NCI-H2171 (cell line): ENCODE measurements at places on chromosomes 6 and 20.

DNA sequence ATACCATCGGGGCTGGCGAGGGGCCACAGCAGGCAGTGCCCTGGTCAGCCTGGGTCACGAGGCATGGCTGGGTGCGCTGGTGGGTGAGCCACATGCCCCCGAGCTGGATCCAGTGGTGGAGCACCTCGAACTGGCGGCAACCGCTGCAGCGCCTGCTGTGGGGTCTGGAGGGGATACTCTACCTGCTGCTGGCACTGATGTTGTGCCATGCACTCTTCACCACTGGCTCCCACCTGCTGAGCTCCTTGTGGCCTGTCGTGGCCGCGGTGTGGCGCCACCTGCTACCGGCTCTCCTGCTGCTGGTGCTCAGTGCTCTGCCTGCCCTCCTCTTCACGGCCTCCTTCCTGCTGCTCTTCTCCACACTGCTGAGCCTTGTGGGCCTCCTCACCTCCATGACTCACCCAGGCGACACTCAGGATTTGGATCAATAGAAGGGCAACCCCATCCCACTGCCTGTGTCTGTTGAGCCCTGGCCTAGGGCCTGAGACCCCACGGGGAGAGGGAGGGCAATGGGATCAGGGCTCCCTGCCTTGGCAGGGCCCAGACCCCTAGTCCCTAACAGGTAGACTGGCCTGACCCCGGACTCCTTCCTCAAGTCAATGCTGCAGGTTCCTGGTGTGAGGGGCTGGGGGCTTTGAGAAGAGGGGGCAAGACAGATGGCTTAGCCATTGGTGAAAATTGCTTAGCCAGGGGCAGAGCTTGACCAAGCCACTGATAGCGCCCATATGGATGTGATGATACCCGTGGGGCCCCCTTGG lies 598 bp downstream of the TMEM239 start:
- DNase-seq = no peak

GRCh38 chr6:169641461-169642085 lies 60.3 kb downstream of the WDR27 start:
- no peak for DNase-seq

- no peak for DNase-seq
Observed at GRCh38 chr6:27669624-27670301, 196.9 kb upstream of the ZNF184 start.

DNA sequence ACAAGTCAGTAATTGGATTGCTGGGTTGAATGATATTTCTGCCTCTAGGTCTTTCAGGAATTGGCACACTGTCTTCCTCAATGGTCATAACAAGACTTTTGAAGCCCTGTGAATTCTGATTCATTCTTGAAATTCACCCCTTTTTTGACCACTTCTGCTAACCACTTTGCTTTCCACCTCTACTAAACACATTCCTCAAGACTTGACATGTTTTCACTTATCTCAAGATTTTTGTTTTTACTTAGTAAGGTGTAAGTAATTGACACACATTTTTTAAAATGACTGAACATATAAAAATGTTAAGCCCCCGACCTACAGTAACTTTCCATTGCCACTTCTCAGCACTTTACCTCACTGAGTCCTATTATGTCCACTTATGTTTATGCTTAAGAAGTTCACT lies 239.1 kb downstream of the GRM1 start:
- DNase-seq = no peak

DNA sequence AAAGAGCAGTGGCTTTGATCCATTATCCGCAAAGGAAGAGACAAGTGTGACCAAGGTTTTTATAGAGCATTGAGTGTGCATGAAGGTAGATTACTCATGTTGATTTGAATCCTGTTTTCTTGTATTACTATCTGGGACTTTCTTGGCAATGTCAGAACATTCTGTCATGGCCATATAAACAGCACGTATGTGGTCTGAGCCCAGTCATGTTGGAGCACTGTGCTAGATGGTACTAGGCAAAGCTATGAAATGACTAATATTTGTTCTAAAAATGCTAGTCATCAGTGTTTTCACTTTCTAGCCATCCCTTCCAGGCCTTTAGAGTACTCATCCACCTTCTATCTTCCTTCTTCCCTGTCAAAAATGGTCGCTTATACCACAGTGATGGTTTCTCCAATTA lies 278.6 kb upstream of the FLRT3 start:
- DNase-seq = no peak

DNA sequence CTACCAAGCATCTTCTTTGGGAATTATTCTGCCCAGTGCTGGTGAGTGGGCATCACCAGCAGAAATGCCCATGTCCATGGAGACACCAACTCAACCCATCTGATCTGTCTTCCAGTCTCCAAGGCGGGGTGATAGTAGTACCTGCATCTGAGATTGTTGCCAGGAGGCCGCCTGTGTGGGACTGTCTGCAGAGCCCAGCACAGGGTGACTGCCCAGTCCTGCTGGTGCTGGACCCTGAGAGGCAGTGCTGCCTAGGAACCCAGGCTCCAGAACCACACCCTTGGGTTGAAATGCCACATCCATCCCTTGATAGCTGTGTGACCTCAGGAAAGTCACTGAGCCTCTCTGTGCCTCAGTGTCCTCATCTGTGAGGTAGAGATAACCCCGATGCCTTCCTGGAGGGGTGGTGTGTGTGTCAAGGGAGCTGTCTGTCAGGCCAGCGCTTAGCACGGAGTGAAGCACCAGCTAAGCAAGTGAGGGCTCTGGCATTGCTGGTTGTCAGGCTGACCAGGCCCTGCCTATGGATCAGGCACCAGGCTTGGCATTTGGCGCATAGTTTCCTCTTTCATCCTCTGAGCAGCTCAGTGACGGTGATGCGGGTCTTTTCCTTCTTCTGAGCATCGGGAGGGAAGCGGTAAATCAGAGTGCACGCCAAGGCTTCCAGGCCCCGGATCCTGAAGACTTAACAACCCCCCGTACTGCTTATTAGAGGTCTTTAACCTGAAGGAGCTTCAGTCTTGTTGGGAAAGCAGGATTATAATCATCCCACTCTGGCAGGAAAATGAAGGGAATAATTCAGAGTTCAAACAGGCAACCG lies 268.2 kb downstream of the CDH4 start:
- no peak for DNase-seq

DNA sequence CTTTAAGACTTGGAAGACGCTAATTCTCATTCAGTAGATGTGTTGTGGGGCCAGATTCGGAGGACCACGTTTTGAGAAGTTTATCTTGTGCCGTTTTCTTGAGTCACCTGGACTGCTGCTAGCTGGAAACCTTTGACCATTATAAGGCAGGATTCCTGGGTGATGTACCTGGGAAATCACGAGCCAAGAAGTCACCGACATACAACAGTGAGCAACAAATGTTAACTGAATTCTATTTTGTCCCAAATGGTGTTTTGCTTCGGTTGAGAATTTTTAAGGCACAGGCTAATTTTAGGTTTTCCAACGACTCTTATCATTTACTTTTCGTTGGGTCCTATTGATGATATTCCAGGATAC lies 93.4 kb upstream of the BTN3A2 start:
- no peak for DNase-seq

GRCh38 chr6:151276112-151276740 lies 36.5 kb downstream of the AKAP12 start:
- no peak for DNase-seq

GRCh38 chr20:9927224-9927623 lies 88.3 kb upstream of the PAK5 start:
- no peak for DNase-seq

DNA sequence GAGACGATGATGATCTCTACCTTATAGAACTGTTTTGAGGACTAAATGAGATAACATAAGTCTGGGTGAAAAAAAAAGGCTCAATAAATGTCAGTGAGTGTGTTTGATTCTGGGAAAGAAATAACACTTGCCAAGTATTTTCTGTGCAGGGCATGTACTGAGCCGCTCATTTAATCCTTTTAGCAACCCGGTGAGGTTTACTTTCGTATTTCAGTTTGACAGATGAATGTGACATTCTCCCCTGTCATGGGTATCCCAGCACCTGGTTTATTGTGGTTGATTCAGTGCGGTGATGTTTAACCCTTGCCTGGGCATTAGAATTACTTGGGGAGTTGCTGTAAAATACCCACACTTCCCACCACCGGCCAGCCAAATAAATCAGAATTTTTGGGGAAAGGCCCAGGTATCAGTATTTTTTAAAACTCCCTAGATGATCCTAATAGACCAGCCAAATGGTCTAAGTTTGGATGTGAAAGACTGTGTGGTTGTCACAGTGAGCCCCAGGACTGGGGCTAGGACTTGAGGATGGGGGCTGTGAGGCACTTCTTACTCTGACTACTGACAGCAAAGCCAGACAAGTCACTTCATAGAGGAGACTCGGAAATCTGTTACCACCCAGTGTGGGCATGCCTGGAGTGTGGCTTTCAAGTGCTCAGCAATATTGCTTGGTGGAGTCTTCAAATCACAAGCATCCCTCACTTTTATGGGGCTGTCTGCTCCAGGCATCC lies 100.2 kb upstream of the KCNG1 start:
- DNase-seq = no peak

- peak; percentile 24 for DNase-seq
Observed at GRCh38 chr6:142361779-142362750, 60.3 kb downstream of the ADGRG6 start.

DNA sequence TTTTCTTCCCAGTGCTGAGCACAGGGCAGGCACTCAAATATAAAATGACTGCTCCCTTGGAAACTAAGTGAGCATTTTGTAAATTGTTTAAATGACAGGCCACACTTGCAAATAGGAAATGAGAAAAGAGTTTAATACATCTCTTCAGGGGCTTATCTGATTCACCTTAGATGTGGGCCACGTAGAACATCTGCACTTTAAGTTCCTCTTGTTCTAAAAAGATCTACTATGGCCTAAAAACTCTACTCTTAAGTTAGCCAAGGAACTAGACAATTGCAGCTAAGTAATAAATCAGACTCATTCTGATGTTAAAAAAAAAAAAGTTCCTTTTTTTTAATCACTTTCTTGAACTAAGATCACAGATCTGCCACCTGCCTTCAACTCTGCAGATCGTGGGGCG lies 126.3 kb downstream of the KIF16B start:
- DNase-seq = no peak

DNA sequence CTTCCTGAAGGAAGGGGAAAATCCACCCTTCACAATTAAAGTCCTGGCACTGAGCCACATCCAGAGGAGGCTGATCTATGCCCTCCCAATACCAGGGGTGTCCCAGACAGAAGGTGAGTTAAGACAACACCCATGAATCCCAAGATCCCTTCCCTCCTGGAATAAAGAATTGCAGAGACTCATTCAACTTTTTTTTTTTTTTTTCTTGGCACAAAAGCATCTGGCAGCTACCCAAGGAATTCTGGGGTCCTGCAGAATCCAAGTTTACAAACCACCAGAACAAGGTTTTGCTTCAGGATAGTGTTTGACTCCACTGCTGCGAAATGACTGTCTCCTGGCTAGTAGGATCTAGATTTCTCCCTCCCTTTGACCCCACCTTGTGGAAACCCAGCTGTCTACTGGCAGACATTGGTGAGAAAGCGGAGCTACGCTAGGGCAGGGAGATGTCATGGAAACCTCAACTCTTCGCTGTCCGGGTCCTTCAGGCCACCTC lies 37.4 kb downstream of the JAG1 start:
- DNase-seq = no peak
